ENCODE measurements at places on chromosomes 11 and 22.
A peak's percentile ranks its signal among the peaks of the same experiment; 100 is the strongest.

DNA sequence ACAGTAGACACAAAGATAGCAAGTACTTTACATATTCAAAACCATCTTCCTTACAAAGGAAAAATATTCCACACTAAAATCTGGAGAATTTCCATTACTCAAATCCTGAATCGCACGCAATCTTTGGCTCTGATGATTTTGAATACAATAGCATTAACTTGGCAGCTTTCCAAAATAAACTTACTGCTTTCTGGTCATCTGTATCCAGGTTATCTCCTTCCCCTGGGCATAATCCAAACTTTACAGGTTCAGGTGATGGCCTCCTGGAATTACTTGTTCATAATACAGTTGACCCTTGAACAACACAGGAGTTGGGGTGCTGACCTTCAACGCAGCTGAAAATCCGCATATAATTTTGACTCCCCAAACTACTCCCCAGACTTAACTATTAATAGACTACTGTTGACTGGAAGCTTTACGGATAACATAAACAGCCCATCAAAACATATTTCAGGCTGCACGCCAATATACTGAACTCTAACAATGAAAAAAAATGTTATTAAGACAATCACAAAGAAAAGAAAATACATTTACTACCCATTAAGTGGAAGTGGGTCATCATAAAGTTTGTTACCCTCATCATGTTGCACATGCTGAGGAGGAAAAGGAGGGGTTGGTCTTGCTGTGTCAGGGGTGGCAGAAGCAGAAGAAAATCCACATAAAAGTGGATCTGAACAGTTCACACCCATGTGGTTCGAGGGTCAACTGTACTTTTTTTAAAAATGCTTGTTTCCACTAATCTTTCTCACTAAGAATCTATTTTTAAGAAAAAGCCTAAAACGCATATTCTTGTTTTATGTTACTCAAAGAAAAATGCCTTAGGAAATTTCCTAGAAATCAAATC is 6.5 kb downstream of the MTMR2 start:
- DNase-seq = peak; percentile 34

GRCh38 chr11:432501-433100 is 9.2 kb downstream of the ANO9 start:
- DNase-seq = no peak

DNA sequence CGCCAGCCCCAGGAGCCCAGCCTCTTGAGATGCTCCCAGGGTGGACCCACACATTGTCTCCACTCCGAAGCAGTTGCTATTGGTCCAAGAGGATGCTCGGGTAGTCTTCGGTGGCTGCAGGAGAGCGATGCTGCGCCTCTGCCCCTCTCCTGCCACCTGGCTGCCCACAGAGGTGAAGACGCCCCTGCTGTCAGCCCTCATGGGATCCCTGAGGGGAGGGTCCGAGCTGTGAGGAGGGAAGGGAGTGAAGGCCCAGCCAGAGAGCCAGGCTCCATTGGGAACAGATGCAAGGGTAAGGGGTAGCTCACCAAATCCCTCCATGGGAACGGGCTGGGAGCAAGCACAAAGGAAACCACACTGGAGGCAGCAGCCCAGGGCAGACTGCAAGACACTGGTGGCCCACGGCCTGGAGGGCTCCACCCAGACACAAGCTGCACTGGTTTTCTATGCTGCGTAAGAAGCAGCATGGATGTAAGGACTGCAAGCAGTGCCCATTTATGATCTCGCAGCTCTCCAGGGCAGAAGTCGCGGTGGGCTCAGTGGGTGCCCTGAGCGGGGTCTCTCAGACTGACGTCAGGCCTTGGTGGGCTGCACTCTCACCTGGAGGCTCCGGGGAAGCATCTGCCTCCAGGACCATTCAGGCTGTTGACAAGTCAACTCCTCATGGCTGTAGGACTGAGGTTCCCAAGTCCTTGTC is 15.7 kb downstream of the TSPAN32 start:
- DNase-seq = no peak

- DNase-seq = no peak
Observed at GRCh38 chr11:2701898-2702434, 2.2 kb upstream of the KCNQ1OT1 start.

DNA sequence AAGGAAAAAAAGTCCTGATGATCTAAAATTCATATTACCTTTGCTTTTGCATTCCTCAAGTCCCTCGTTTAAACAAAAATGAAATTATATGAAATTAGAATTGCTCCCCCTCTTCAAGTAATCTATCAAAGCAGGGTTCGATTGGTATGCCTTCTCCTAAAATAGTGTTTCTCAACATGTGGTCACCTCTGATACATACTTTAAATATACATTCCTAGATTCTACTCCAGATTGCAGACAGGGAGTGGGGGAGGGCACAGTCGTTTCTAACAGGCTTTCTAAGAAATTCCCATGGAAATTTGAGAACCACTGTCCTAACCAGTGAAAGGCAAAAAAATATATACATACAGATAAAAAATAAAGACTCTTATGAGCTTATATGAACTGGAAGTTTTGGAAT is 22.6 kb upstream of the IRAG1 start:
- DNase-seq = no peak
